AG20443 (cell line): ENCODE measurements at places on chromosomes 16 and 17.

GRCh38 chr17:77808686-77809425 is 149.6 kb upstream of the TNRC6C start:
- DNase-seq = no peak

- DNase-seq = no peak
These were observed 331.4 kb upstream of the CDH5 start for GRCh38 chr16:66035096-66035495.

GRCh38 chr16:77960766-77961165 is 61.6 kb upstream of the CLEC3A start:
- DNase-seq = no peak

DNA sequence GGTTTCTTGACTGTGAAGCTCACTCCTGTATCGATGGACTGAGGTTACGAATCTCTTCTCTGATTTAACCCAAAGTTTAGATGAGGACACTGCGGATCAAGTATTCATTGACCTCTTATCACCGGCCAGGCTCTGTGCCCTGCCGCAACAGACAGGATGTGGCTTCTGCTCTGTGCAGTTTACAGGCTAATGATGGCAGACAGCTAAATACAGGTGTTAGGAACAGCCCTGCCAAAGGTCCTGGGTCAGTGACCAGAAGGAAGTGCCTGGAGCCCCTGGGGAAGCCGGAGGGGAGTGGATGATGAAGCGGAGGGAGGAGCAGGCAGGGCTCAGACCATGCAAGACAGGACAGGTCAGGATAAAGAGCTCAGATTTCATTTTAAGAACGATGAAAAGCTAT is 44.4 kb downstream of the HAPSTR1 start:
- DNase-seq = no peak

DNA sequence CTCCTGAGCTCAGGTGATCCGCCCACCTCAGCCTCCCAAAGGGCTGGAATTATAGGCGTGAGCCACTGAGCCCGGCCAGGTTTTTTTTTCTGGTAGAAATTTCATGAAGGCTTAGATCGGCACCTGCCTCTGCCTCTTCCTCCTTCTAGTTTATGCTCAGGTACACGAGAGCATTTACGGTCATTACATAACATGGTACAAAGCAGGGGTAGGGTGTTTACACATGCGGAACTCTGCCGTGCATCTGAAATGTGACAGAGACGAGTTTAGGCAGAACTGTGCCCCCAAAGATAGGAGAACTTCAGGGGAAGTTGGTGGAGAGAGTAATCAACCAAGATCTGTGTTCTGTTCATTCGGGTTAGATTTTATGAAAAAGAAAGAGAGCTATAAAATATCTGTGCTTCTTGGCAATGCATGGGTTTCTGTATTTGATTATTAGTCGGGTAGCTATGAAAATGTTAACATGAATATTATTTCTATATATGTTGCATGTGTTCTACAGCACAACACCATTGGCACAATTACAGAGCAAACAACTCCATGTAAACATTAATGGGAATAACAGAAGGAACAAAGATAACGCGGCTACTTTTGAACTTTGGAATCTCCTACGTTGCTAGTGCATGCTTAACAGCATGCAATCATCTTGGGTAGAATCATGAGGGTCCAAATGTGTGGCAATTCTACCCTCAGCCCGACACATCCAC is 23.5 kb upstream of the MAP2K6 start:
- no peak for DNase-seq

GRCh38 chr17:5841862-5842261 is 228.3 kb upstream of the WSCD1 start:
- DNase-seq = no peak

DNA sequence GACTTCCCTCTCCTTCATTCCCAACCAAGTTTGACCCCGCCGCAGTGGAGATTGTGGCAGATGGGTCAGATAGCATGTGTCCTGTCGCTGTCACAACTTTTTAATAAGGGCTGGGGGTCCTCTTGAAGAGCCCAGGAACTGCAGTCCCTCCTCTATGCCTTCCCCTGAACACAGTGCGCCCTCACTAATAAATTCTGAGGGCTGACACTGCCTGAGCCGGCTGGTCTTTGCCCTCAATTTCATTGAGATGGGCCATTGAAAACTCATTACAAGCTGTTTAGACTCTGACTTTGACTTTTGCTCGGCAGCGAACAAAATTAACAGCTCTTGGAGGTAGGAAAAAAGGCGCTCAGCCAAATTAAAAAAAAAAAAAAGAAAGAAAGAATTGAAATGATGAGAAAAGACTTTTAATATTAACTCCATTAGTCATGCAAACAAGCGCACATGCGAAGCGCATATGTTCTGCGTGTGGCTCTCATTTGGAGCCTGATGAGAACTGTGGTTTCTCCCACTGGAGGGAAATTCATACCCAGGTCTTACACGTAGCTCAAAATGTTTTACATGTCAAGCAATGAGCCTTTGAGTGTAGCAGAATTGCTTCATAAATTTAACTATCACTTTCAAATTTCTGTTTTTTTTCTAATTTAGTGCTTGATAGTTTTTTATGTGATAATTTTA is 704.7 kb downstream of the WWOX start:
- DNase-seq = no peak

- no peak for DNase-seq
These were observed 83.7 kb upstream of the LGALS9 start for GRCh38 chr17:27547301-27547683.

GRCh38 chr16:28213396-28213795 is 1.6 kb upstream of the XPO6 start:
- no peak for DNase-seq

DNA sequence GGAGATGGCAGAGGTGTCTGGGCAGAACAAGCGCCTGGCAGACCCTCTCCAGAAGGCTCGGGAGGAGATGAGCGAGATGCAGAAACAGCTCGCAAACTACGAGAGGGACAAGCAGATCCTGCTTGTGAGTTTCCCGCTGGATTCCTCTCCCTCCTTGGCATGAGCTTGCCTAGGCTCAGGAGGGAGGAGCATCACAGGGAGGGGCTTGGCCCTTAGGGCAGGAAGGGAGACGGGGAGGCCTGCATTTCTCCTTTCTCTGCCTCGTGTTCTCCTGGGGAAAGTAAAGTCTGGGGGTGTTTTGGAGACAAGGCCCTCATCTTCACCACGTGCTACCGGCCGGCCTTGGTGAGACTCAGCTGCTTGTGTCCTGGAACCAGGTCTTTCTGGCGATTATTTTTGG is 18.0 kb upstream of the DBNDD1 start:
- no peak for DNase-seq

- DNase-seq = no peak
These were observed 113.0 kb upstream of the PLCG2 start for GRCh38 chr16:81666113-81666512.

DNA sequence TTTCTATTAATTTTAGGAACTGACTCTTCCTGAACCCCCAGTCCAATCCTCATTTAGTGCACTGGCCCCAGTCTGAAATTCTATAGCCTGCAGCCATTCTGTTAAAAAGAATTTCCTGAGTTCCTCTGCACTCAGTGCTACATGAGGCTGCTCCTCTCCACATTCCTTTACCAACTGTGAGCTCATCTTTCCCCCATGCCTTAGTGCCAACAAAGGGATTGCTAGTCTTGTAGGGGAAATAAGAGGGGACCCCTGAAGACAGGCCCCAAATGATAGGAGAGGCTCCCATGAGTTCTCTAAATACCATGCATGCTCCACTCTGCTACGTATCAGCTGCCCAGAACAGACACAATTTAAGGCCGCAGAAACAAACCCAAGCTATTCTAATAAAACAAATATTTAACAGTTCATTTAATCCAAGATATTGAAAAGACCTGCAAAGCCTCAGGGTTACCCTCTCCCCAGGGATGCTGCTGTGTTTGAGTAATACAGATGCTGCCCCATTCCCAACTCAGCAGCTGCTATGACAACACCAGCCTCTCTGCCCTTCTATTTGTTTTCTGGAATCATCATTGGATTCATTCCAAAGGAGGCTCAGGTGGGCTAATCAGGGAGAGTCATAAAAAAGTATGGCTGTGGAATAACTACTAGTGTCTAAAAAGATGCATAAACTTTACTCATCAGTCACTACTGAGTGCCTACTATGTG is 228.5 kb downstream of the TOX3 start:
- no peak for DNase-seq

- no peak for DNase-seq
These were observed 538.3 kb downstream of the NPIPA7 start for GRCh38 chr16:16917191-16917785.

GRCh38 chr16:79599256-79599836 is 1.2 kb downstream of the MAF start:
- DNase-seq = peak; percentile 31

DNA sequence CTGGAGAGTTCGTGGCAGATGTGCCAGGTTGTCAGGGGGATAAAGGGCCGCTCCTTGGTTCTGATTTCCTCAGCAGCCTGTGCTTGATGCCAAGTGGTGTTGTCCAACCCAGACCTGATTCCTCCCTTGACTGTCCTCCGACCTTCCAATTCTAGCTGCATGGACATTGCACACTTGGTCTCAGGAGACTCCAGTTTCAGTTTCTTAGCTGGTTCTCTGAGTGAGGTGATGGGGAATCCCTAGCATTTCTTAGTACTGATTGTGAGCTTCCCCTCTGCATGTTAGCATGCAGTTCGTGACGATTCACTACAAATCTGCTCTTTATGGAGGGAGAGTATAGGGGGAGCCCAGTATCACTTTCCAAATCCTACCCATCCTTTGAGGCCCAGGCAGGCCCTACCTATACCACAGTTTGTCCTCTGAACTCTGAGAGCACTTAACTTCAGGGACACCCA is 12.4 kb upstream of the CCR7 start:
- no peak for DNase-seq

GRCh38 chr16:65445313-65446260 is 323.7 kb upstream of the CDH11 start:
- DNase-seq = peak; percentile 30

- no peak for DNase-seq
These were observed 1.2 kb upstream of the DPEP2 start for GRCh38 chr16:68000450-68000849.

GRCh38 chr17:18187226-18187625 is 3.6 kb downstream of the ALKBH5 start:
- DNase-seq = no peak

DNA sequence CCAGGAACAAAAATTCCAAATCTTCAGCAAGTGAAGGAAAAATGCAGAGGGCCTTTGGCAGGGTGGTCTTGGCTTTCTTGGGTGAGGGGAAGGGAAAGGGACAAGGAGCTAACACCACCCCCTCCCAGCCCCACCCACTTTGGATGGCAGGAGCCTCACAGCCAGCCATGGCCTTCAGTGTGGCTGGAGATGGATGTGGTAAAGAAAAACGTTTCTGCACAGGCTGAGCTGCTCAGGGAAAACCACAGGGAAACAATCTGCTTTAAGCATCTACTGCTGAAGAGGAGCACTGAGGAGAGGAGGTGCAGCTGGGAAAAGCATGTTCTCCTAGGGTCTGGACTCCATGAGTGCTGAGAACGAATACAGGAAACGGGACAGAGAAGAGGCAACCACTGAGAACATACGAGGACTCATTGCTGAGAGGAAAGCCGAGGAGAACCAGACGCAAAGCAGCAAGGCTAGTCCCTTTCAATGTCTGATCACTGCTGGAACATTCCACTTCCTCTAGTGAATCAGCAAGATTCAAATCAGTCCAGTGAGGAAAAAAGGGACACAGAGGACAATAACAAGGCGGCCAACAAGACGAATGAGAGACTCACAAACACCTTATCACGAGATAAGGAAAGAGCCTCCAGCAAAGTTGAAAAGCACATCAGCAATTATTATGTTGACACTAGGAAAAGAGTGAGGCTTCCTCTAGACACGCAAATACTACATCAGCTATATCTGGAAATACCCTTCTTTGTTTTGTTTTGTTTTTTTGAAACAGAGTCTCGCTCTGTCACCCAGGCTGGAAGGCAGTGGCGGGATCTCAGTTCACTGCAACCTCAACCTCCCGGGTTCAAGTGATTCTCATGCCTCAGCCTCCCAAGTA is 41.7 kb downstream of the ZZEF1 start:
- DNase-seq = peak; percentile 47

- no peak for DNase-seq
These were observed 60.1 kb downstream of the CYLD start for GRCh38 chr16:50802000-50802399.

DNA sequence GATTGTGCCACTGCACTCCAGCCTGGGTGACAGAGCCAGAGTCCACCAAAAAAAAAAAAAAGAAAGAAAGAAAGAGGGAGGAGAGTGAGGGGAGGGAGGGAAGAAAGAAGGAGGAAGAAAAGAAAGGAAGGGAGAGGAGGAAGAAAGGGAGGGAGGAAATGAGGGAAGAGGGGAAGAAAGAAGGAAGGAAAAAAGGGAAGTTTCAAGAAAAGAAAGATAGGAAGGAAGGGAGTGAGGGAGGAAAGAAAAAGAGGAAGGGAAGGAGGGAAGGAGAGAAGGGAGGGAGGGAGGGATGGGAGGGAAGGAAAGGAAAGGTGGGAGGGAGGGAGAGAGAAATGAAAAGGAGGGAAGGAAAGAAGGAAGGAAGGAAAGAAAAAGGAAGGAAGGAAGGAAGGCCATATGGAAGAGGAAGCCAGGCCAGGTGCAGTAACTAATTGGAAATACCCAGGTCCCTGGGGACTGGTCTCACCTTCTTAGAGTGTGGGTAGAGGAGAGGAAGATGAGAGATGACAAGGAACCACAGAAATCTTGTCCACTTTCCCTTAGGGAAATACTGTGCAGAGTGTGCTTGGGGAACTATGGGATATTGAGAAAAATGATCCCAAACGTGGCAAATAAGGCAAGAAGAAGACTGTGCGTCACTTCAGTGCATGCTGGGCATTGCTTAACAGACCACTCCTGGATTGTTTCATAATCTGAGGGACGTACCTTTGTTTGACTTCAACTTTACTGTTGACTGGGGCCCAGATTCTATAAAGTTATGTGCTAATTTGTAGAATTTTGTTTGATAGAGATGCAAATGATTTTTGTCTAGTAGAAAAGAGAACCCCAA is 15.1 kb upstream of the CSNK2A2 start:
- DNase-seq = no peak

DNA sequence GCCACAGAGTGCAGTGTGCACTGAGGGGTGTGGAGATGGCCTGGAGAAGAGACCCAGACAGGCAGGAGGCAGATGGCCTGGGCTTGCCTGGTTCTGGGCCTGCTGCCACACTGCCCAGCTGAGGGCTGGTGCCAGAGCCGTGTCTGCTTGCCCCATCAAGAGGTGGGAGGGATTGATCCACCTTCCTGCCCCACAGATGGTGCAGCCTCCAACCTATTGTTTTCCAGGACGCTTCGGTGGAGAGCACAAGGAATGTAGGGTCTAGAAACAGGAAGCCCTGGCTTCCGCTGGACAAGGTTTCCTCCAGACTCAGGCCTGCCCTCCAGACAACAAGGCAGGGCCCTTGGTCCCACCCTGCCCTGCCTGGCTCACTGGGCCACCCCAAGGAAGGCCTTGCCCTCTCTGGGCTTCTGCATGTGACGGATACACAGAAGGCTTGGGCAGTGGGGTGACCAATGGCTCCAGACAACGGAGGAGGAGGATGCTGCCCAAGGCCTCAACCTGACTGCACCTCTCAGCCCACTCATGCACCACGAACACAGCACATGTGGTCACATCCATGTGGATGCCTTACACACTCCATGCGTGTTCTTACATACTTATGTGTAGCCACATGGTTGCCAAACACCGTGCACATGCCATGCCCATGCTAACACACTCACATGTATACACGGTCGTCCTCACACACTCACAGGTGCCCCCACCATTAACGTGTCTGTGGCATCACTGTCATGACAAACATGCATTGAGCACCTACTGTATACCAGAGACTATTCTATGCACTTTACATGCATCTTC is 6.5 kb upstream of the CDH5 start:
- DNase-seq = no peak
